ENCODE measurements at places on chromosomes 5 and 9.

DNA sequence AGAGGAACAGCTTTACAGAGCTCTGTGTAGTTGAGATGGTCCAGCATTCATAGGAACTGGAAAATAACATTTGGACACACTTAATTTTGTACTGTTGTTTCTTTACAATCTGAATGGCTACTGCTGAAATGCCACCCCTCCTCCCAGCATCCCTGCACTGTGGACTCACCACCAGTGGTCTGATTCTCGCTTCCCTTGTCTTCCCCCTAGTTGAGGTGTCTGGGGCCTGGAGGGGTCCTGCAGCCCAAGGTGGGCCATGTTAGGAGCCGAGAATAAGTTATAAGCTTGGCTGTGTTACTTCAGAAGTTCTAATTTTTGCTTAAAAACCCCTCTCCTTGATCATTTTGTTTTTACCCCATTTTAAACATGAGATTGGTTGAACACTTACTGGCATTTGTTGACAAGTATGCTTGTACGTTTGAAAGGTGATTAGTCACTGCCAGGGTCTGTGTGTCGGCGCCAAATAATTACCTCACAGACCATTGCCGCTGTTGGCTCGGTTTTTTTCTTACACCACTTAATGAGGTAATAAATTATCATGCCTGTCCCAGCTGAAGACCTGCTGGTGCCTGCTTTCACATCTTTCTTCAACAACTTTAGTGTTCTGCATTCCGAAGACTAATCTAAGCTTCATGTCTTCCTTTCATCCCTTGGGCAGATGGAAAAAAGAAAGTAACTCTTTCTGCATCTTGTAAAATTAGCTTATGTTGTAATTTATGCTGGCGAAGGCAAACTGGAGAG is 65.8 kb downstream of the MCCC2 start:
- no peak overlapping the region for H3K4me3 ChIP-seq
- peaks cover 71% of the 10 kb centered on the region for H3K36me3 ChIP-seq
- H3K4me1 ChIP-seq: peaks cover 13% of the 10 kb centered on the region
- no peaks in the 10 kb centered on the region for H3K27me3 ChIP-seq
- DNase-seq: no peak
- no peak overlapping the region for H3K27ac ChIP-seq

- peak overlapping the region; percentile 38 for H3K4me3 ChIP-seq
- H3K36me3 ChIP-seq: peaks cover 24% of the 10 kb centered on the region
- no peaks in the 10 kb centered on the region for H3K27me3 ChIP-seq
- H3K27ac ChIP-seq: no peak overlapping the region
These were observed 2.8 kb downstream of the LPCAT1 start for GRCh38 chr5:1520791-1521453.

- no peak overlapping the region for H3K27ac ChIP-seq
- H3K4me1 ChIP-seq: no peaks in the 10 kb centered on the region
- no peak overlapping the region for H3K4me3 ChIP-seq
- H3K36me3 ChIP-seq: no peaks in the 10 kb centered on the region
- no peak for DNase-seq
These were observed 500.2 kb upstream of the CDH6 start for GRCh38 chr5:30693326-30693725.

GRCh38 chr5:124650147-124650561 is 96.3 kb downstream of the ZNF608 start:
- H3K4me3 ChIP-seq: no peak overlapping the region
- H3K27me3 ChIP-seq: peaks cover 36% of the 10 kb centered on the region
- H3K27ac ChIP-seq: no peak overlapping the region

DNA sequence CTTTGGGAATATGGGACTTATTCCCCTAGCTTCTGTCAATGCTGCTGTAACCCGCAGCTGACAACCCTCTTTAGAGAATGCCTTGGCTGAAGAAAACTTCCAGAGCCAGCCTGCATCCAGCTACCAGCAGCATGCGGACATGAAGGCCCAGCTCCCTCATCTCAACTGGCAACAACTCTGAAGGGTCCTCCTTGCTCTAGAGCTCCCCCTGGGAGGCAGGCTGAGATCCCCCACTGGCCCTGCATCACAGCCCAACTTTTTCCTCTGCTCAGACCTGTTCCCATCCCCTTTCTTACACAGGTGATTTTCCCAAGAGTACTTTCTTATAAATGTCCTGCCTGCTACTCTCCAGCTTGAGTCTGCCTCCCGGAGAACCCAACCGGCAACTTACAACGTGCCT is 18.7 kb upstream of the WNT8A start:
- peaks cover 4% of the 10 kb centered on the region for H3K4me1 ChIP-seq
- no peaks in the 10 kb centered on the region for H3K36me3 ChIP-seq
- no peaks in the 10 kb centered on the region for H3K27me3 ChIP-seq
- no peak for DNase-seq
